ENCODE measurements at places on chromosomes 5 and 9.

GRCh38 chr9:113483676-113484257 lies 20.2 kb downstream of the RGS3 start:
- no peak for DNase-seq

GRCh38 chr5:56454219-56454862 lies 221.2 kb upstream of the ANKRD55 start:
- DNase-seq, result no peak

DNA sequence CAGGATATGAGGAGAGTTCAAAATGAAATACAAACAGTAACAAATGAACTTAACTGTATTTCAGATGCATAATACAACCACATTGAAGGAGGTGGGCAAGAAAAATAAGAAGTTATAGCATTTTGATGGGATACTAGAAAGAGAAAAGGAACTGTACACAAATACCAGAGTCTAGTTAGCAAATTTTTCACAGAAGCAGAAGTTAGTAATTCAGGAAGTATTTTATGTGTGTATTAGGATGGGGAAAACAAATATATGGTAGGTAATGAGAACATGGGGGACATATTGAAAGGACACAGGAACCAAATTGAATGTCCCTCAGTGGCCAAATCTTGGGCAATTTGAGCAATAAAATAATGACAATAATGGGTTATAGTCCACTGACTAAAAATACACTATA lies 18.4 kb downstream of the GM2A start:
- no peak for DNase-seq

GRCh38 chr5:150108711-150109514 lies 22.6 kb upstream of the CSF1R start:
- no peak for DNase-seq

GRCh38 chr5:5144441-5144840 lies 4.3 kb downstream of the ADAMTS16 start:
- no peak for DNase-seq

GRCh38 chr5:138180183-138180782 lies 1.4 kb downstream of the KIF20A start:
- peak; percentile 18 for DNase-seq

All from NCI-H226 (cell line).